ENCODE measurements at places on chromosomes 12 and 14.

DNA sequence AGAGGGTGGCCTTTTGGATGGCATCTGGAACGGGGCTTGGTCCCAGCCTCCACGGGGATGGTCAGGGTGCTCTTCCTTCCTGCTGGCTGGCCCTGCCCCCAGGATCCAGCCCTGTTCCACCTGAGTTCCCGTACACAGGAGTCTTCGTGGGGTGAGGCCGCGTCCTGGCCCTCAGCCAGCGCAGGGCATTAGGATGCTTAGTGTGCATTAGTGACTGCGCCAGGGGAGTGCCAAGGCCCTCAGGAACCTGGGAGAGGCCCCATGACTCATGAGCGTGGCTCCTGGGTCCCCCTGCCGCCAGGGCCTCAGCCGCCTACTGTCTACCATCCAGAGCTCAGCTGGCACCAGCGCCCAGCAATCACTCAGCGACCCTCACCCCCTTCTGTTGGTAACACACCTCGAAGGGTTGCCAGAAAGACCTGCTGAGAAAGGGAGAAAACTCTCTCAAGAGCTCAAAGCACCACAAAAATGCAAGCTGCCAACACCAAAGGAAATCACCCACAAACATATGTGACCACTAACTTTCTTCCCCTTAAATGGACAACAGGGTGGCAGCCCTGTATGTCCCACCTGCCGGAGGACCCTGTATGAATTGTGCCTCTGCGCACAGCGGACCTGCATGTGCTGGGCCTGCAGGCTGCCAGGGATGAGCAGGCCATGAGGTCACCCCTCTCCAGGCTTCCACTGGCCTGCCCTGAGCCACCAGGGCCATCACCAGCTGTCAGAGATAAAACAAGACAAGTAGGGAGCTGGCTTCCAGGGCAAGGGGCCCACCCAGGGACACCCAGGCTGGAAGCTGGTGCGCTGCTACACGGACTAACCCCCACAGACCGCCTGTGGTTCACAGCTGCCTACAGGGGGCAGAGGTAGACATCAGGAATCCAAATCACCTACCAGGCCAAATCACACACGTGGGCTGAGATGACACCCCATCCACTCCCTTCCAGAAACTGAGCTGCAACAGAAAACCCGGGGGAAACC, 28.7 kb downstream of the CCDC85C start:
- peak; percentile 90 for DNase-seq

GRCh38 chr12:124675881-124676713, 108.7 kb upstream of the NCOR2 start:
- no peak for DNase-seq

- no peak for DNase-seq
These were observed 66.0 kb upstream of the NRXN3 start for GRCh38 chr14:78104160-78104559.

DNA sequence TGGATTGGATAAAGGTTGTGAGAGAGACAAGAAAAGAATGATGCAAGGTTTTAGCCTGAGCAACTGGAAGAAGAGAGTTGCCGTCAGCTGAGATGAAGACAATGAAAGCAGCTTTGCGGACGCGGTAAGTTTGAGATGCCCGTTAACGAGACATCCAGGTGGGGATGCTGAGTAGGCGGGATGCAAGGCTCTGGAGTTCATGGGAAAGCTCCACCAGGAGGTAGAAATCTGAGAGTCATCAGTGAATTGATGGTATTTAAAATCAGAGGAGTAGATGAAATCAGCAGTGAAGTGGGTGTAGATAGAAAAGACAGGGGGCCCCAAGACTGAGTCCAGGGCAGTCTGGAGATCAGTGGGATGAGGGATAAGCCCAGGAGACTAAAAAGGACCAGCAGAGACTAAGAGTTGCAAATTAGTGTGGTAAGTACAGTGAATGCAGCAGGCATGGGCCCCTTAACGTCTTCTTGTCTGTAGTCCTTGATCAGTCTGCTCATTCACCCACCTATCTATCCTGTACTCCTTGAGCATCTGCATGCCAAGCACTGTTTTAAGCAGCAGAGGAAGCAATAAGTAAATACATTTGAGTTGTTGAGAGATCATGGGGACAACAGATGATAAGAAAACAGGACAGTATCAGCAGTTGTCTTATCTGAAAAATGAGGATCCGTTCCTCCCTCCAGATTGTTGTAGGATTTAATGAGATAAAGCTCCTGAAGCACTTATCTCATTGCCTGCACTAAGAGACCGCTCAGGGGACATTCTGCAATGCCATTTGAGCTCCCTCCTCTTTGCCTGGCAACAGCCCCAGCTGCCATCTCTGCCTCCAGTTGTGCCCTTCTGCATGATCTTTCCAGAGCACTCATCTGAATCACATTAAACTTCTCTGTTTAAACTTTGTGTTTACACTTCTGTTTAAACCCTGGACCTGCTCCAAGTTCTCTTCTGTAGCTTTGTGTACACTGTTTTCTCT, 91.5 kb downstream of the APAF1 start:
- DNase-seq = no peak

- no peak for DNase-seq
These were observed 403.0 kb downstream of the SYT1 start for GRCh38 chr12:79267580-79267979.

- no peak for DNase-seq
These were observed 21.0 kb upstream of the RNASE2 start for GRCh38 chr14:20934148-20934762.

DNA sequence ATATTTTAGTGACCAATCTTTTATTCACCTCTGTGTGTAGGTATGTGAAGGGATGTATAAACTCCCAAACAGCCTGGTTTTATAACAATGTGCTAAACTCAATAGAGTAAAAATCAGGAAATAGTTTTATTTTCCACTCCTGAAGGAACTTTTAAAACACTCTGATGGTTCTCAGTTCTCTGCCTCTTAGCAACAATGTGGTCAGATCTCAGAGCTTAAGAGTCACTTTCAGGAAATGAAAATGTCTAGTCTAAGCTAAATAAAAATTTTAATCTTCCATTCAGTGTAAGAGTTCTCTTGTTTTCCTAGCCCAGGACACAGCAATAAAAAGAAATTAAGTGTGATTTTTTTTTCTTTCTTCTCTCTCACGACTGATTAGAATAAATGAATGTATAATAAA, 718.0 kb downstream of the C12orf50 start:
- no peak for DNase-seq

DNA sequence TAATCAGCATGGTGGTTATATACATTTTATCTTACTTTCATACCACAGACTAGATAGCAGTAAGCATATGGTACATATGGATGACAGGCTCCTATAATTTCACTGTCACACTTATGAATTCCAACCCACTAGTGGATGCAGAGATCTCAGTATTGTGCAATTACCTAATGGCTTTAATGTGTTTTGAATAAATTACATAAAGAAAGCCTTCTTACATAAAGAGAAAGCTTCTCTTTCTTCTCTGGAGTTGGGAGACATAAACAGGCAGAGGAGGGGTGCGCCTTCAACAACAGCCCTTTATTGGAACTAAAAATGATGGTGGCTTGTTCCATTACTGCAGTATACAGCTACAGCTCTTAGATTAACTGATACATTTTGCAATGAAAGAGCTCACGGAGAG, 52.6 kb downstream of the SAV1 start:
- DNase-seq = no peak

DNA sequence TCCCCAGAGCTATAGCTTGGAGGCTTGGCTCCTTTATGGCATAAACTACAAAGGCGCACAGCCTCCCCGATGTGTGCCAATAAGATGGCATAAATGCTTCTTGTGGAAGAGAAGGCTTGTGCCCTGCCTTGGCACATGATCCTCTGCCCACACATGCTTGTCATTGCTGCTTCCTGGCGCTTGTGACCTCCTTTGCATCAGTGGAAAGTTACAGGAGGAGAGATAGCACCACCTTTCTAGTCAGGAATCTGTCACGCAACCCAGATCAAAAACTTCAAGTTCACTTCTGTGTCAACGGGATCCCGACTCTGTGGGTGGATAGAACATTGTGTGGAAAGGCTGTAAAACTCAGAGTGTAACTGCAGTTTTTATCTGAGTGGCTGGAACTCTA, 183.8 kb upstream of the HIF1A start:
- peak; percentile 80 for DNase-seq

GRCh38 chr12:107853479-107853878, 79.0 kb downstream of the ASCL4 start:
- no peak for DNase-seq

DNA sequence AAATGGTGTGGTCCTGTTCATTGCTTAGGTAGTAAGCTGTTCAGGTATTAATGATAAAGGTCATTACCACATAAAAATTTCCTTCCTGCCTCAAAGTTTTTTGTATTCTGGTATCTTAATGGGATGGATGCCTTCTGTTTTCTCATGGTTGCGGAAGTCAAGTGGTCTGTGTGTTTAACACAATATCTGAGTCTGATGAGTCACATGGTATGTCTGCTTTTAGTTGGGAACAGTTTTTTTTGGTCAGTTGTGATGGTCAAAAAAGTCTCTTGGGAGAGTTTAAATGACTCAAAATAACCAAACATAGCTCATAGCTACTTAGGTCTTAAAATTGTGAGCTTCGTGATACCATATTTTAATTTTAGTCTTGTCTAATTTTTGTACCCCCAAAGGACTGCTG, 40.7 kb downstream of the STK38L start:
- DNase-seq = no peak

DNA sequence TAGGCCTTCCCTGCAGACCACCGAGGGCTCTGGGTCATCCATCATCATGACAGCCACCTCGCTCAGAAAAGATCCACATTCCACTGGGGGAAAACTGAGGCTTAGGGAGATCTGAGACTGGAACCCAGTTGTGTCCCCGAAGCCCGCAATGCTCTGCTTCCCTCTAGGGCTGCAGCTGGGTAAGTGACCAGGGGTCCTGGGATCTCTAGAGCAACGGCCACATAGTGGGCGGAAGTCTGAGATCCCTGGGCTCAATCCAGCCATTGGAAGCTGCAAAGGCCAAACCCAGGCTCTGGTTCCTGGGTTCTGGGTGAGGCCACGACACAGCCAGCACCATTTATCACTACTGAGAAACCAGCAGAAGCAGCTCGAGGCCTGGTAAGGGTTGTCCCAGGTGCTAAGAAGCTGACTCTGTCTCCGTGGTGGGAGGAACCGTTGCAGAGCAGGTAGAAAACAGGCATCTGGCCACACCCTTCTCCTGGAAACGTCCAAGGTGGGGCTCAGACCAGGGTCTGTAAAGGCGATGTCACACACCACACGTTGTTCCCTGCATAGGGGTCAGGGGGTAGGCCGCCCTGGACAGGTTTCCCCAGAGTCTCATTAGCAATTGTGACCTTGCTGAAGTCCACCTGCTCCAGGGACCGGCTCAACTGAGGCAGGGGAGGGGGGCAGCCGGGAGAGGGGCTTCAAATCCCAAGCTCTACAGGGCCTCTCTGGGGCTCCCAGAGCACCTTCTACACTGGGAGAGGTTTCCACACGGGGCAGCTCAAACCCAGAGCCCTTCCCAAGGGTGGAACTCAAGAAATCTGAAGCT, 38.6 kb downstream of the BCL11B start:
- DNase-seq = no peak

DNA sequence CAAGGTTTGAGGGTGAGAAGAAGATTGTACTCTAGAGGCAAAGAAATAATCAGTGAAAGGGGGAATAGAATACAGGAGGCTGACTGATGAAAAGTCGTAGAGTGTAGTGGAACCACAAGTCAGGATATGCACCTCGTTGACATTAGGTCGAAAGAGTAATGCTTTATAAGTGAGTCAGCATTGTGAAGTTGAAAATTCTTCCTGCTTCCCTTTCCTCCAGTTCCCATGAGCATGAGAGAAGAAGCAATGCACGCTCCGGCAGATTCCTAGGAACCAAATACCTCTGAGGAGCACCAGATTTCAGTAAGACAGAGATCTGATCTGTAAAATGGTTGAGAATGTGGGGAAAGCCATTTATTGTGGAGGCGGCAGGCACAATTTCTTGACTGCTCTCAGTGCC, 16.5 kb downstream of the CCER1 start:
- no peak for DNase-seq
